ENCODE measurements at places on chromosomes 3 and 15.

DNA sequence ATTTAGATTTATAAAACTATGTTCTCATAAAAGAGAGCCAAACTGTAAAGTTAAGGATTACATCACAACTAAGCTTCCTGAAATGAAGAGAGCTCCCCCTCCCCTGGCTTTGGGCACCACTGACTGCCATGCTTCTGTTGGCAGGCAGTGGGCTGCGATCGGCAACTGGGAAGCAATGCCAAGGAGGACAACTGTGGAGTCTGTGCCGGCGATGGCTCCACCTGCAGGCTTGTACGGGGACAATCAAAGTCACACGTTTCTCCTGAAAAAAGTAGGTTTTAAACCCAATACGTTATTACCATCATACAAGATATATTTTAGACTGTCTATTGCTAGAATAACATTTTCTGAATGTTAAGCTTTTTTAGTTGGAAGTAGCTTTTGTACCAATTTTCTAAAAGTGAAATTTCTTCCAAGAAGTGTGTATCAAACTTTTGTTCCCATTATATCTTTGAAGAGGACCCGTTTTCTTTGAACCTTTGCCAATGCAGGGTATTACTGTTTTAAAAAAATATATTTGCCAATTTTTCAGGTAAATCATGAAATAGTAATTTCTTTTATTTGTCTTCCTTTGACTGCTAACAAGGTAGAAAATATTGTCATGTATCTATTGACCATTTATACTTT is 184.1 kb downstream of the ADAMTSL3 start:
- DNase-seq, result no peak

DNA sequence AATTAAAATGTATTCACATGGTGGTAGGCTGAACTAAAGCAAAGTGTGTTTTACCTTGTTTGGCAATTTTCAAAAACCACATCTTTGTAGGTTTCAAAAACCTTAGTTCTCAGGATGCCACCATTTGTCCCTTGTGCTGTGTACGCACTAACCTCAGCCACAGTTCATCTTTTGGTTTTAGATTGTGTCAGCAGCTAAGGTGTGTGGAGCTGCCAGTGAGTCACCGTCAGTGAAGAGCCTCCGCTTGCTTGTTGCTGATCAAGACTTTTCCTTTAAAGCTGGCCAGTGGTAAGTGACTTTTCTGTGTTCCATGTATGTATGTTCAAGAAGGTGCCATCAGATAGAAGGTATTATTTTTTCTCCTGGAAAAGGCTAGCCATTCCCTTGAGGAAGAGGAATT is 21.1 kb downstream of the OXNAD1 start:
- DNase-seq, result peak; percentile 82

GRCh38 chr15:98528046-98528725 is 120.2 kb upstream of the IGF1R start:
- DNase-seq, result no peak

DNA sequence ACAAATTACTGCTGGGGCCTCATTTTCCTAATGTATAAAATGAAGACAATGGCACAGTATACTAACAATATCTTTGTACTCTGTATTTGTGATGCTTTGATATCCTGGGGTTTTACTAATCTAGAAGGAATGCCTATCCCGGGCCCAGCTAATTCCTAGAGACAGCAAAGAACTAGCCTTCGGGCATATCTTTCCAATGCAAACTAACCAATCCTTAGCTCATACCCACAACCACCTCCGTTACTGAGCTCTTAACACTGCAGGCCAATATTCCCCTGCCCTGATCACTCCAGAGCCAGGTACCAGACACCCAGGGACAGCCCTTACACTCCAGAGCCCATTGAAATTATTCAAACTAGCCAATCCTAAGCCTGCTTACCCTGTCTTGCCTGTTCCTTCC is 309.0 kb downstream of the ULK4 start:
- no peak for DNase-seq

DNA sequence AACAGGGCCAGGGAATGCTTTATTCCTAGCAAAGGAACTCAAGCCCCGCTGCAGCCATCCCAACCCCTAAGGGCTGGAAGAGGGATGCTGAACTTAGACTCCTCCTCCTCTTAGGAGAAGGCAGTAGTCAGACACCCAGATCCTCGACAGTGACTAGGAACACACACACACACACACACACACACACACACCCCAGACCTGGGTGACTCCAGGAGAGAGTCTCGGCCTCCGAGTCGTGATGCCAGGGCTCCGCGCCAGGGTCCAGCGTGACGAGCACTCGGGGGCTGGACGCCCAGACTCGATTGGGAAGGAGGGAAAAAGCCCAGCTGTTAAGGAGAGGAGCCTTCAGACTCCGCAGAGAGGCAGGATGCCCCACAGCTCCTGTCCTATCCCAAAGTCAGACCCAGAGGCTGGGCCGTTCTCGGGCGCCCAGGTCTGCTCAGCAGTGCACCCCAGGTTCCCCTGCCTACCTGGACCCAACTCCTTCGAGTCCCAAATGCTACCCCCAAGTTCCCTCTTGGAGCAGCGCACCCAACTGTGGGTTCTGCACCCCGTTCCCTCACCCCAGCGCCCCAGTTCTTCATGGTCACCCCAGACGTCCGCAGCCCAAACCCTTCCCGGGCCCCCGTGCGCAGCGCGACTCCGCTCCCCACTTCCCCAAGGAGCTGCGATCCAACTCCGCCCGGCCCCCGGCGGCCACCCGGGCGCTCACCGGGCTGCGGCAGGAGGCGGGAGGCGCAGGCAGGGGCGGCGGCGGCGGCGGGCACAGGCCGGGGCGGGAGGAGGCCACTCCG is 421 bp downstream of the BMF start:
- no peak for DNase-seq

- no peak for DNase-seq
These were observed 14.5 kb downstream of the NCBP2 start for GRCh38 chr3:196927571-196928453.

DNA sequence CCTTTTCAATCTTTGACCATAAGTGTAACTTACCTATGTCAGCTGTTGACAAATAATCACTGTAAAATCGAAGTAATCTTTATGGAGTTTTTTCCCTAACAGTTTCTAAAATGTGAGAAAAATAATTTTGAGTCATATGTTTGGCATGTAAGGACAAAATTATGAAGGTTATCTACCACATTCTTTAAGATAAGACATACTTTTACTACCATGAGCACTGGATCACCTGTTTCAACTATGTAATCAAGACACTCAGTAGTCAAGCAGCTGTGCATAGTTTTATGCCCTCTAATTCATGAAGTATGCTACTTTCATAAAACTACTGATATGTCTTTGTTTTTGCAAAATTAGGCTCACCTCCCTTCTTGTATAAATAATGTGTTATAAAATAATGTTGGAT is 12.1 kb downstream of the FGF7 start:
- DNase-seq, result no peak

- DNase-seq, result no peak
These were observed 27.9 kb downstream of the PLCL2 start for GRCh38 chr3:16912400-16913263.

DNA sequence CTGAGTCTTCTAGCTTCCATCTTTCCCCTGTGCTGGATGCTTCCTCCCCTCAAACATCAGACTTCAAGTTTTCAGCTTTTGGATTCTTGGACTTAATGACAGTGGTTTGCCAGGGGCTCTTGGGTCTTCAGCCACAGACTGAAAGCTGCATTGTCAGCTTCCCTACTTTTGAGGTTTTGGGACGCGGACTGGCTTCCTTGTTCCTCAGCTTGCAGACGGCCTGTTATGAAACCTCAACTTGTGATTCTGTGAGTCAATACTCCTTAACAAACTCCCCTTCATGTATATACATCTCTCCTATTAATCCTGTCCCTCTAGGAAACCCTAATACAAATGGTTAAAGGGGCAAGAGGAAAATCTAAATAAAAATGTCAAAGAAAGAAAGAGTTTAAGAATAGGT is 100.1 kb downstream of the ABI3BP start:
- no peak for DNase-seq

DNA sequence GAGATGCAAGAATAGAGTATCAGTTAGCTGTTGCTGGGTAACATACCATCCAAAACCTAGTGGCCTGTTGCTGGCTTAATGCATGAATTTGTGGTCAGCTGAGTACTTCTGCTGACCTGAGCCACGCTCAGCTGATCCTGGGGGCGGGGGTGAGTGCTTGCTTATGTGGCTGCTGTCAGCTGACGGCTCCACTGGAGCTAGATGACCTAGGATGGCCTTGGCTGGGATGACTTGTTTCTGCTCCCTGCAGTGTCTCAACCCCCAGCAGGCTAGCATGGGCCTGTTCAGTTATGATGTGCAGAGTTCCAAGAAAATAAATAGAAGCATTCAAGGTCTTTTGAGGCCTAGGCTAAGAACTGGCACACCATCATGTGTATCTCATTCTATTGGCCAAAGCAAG is 63.9 kb downstream of the FBLN2 start:
- no peak for DNase-seq

DNA sequence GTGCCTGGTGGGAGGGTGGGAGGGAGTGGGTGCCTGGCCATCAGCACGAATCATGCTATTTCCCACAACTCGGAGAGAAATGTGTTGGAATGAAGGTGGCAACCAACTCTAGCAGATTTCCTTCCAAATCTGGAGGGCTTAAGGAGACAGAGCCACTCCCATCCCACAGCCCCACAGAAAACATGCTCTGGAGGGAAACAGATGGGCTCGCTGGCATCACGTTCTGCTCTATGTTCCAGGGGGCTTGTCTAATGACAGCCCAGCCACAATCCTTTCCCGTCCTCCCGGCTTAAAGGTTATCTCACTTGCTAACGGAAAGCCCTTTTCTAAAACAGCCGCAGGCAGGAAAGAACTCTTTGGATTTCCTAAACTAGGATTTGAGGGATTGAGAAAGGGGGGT is 65.3 kb downstream of the ADAMTS17 start:
- no peak for DNase-seq

All from CD4-positive, alpha-beta T cell treated with Interleukin-10 for 1 hour (primary cell).